ENCODE measurements at places on chromosomes 12 and 14.

- no peak for DNase-seq
Observed at GRCh38 chr12:114476159-114476558, 70.2 kb upstream of the TBX5 start.

DNA sequence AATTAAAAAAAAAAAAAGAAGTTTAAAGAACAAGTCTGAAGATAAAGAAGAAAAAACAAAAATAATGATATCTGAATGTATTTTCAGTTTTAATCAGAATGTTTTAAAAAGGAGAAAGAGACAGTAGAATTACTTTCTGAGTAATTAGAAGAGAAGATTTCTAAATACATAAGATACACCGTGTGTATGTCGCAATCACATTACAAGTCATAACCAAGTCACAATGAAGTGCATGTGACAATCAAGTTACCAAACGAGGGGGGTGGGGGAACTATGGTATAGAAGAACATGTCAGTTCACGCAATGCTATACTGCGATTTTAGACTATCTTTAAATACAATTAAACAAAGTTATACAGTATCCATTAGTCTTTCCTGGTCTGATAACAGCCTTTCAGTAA lies 1464.1 kb upstream of the FLRT2 start:
- no peak for DNase-seq

GRCh38 chr14:58353516-58354299 lies 42.0 kb upstream of the TOMM20L start:
- no peak for DNase-seq

DNA sequence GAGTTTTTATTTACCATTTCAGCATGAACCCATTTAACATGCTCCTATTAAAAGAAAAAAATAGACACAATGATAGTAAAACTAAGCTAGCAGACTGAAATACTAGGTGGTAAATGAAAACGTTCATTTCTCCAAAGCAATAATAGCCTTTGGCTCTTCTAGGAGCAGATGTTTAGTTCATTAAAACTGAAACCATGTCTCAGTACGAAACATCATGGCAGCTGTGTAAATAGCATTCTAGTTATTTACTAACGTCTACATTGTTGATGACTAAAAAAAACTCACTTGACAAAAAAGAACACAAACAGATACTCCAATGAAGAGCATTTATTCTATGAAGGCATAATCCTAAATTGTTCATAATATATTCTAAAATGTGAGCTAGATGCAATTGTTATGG lies 17.9 kb downstream of the RECQL start:
- no peak for DNase-seq

DNA sequence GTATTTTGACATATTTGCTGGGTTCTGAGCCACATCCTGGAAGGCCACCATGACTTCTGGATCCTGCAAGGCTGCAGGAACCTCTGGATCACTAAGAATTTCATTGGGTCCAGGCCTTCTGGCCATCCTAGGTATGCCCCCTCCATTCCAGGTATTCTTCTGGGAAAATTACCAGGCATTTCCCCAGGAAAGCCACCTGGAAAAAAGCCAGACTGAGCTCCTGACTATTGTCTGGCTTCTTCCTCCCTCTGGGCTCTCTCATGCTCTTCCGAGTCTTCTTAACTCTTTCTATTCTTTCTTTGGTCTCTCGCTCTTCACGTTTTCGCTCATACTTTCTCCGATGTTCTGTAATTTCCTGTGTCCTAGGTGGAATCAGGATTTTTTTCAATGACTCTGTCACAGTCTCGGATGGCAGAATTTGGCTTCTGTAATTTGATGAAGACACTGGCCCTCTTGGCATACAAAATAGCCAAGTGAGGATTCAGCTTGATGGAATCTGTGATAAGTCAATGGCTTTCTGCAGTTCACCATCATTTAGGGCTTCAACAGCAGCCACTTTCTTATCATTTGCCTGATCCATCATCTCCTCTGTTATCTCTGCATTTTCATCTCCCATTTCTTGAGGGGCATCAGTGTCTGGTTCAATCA lies 42.6 kb downstream of the ATP23 start:
- DNase-seq = no peak

GRCh38 chr12:123571343-123571813 lies 13.0 kb upstream of the TMED2 start:
- DNase-seq = no peak

DNA sequence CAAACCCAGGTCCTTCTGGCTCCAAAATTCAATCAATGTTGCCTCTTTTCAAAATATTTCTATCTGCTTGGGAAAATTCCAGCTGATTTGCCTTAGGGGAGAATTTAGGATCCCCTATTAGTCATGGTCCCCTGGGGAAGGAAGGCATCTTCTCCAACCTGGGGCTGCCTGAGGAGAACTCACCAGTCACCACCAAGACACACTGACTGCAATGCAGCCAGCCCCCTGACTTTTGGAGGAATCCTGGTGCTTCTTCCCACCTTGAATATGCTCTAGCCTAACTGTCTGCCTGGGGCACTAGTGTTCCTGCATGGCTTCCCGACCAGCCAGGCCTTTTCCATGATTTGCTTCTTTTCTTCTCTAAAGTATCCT lies 71.8 kb upstream of the BCL2L14 start:
- no peak for DNase-seq

DNA sequence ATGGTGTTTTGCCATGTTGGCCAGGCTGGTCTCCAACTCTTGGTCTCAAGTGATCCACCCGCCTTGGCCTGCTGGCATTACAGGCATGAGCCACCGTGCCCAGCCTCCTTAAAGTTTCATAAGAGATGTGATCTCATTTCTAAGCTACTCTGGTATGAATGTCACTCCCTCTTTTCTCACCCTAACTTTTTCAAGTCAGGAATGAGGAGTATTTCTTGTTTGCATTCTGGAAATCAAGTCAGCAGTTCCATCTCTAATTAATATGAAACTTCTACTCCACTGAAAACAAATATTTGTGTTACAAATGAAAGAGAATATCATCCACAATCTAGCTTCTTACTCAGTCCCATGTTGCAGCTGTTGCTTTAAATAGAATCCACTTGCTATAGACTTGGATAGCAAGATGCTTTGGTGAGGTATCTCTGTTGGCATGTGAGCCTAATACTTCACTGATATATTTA lies 61.3 kb downstream of the ARF6 start:
- no peak for DNase-seq

DNA sequence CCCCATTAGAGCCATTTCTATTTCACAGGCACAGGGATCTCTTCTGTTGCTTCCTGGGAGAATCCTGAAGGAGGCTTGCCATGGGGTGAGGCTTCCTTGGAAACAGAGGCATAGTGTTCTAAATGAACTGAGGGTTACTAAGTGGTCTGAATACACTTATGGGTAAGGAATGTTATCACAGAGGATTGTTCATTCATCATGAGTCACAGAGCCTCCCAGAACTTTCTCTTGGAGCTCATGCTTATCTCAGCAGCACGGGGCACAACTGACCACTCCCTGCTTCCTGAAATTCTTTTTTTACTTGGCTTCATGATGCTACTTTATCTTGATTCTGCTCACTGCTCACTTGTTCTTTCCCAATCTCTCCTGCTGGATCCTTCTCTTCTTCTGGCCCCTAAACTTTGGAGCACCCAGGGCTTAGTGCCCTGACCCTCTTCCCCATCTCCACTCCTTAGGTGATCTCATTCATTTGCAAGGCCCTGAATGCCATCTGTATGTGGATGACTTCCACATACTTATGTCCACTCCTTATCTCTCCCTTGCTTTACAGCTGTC lies 57.9 kb downstream of the ANO6 start:
- DNase-seq = no peak

DNA sequence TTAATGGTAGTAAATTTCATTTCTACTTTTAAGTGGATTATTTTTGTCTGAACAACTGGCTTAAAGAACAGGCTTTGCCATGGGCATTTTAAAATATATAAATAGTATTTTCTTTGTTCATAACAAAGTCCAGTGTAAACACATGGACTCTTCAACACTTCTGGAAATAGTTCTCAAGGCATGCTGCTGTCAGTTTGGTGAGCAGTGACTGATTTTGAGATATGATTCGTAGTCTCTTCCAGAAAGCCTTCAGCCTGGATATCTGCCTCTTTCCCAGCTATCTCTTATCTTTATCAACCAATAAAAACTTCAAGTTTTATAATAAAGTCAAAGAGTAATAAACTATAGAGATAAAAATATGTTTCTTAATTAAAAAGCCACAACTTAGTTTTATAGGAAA lies 110.7 kb downstream of the NAV3 start:
- DNase-seq = no peak

DNA sequence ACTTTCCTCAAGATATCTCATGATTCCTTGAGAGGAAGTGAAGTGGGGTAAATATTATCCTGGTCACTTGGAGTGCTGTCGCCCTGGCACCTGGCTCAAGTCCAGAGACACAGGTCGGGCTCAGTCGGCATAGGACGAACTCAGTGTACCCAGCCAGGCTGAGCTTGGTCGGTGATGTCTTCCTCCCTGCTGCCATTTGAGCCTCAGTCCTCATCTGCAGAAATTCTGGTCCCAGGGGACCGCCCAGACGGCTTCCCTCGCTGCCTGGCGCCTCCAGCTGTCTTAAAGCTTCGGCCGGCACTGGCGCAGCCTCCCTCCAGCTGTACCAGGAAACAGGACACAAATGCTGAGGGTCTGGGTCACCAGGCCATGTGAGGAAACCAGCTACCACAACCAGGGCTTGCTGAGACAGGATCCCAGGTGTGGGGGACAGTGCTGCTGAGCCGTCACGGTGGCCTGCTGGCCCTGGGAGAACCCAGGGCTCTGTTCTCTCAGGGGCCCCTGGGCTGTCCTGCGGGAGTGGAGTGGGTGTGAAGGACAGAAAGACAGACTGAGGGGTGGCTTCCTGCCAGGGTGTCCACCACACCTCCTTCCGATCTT lies 5.0 kb upstream of the KLC1 start:
- DNase-seq = no peak

DNA sequence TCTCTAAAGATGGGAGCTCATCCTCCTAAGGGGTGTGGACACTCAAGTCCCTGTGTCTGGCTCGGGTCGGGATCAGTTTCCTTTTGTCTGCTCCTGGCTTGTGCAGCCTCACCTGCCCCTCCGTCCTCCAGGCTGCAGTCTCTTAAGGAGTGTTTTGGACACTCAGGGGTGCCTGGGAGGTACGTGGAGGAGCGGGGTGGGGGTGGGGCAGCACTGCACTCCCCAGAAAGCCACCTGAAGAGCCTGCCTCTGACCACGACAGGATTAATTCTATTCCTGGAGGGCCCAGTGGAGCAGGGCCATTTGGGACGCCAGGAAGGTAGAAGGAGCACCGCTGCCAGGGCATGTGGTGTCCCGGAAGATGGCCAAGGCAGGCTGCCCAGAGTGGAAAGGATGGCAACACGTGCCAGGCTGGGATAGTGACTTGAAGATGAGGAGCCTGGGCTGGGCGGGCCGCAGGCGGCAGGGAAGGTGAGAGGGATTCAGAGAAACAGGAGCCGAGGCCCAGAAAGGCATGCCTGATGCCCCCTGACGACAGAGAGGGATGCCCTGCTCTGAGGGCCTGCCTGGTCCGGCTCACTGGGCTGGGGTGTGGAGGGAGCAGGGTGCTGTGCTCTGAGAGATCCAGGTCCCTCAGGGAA lies 14.8 kb upstream of the LRTM2 start:
- no peak for DNase-seq

GRCh38 chr12:52428121-52428520 lies 6.0 kb downstream of the KRT75 start:
- DNase-seq = no peak

- no peak for DNase-seq
Observed at GRCh38 chr12:109719123-109720022, 5.7 kb downstream of the FAM222A start.

DNA sequence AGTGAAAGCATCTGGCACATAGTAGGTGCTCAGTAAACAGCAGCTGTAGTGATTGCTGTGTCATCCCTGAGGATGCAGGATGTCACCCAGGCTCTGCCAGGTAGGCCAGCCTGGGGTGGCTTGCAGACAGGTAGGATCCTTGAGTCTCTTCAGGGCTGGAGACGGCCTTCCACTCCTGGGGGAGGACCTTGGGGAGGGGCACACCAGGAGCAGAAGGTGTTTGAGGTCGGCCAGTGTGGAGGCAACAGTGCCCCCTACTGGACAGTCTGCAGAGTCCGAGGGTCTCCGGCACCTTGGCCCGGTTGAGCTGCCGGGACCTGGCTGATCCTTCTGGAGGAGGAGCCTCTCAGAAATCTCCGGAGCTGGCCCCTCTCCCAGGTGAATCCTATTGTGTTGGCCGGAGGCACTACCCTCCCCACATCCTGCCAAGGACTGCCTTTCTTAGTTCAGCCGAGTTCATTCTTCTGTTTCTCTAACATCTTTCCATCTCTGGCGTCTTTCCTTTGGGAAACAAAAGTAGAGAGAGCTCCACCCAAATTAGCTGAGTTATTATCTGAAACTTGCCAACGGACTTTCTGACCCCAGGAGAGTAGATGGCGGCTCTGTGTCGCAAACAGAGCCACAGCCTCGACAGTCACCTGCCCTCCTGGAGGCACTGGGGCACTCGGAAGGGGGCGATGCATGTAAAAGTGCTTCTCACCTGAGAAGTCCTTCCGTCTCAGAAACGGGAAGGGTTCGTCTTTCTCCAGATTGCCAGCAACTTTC lies 41.8 kb upstream of the CLMN start:
- peak; percentile 15 for DNase-seq

DNA sequence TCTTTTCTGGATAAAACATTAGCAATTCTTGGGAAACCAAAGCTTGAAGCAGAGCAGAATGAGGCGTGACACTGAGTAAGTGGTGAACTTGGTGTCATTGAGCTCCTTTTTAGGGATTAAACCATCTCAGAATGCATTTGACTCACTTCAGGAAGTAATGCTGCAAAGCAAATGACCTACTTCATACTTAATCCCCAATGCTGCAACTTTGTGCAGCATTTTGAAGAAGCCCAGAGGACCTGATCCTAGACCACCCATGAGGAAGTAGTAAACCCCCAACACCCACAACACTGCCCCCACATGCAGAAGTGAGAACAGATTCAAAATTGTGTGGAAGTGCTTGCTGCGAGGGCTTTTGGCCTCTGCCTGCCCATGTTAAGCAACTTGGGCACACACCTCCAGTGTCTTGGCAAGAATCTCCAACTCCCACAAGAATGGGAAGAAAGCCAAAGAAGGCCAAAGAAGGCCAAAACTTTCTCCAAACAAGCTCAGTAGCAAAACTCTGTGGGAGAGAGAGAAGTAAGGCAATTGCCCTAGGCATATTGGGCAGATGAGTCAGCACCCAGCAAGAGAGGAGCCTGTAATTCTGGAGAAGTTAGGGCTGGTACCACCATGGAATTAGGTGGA lies 69.2 kb upstream of the ETV6 start:
- DNase-seq = no peak

DNA sequence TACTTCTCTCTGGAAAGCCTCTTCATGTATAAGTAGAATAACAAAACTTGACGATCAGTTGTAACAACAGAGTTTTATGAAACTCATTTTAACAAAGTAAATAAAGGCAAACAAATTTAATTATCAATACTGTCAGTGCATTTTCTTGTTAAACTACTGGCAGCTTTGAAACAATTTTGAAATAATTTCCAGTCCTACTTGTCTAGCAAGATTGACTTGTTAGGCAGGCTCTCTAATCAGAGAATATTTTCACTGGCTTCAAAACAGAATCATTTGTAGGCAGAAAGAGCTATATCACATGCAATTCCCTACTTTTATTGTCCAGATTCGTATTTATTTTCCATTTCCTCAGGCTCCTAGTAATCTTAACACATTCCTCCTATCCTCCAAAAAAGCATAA lies 45.9 kb upstream of the SLC6A13 start:
- DNase-seq = no peak

All from activated T-helper 9 cell treated with anti-CD3 and anti-CD28 coated beads, Interleukin-2, amount 50 U/mL, for 16 hours (primary cell).